Caudate nucleus (tissue), 63 donors: ENCODE measurements at places on chromosomes 4 and X.

GRCh38 chrX:69073241-69073640, 92.0 kb downstream of the PJA1 start:
- DNase-seq = no peak

DNA sequence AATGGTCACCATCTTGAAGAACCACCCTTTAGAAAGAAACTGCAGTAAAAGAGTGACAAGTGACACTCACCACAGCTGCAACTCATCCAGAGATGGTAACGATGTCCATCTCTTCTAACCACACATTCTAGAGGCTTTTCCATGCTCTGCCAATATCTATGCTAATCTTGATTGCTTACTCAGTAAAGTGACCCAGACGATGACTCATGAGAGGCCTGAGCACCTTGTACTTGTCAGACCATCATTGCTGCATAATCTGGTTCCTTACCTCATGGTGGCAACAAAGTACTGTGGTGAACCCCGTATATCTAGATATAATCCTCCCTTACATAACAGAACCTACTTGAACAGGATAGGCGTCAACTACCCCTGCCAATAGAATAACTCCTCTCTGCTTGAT, 75.6 kb downstream of the CCNG2 start:
- no peak for DNase-seq

DNA sequence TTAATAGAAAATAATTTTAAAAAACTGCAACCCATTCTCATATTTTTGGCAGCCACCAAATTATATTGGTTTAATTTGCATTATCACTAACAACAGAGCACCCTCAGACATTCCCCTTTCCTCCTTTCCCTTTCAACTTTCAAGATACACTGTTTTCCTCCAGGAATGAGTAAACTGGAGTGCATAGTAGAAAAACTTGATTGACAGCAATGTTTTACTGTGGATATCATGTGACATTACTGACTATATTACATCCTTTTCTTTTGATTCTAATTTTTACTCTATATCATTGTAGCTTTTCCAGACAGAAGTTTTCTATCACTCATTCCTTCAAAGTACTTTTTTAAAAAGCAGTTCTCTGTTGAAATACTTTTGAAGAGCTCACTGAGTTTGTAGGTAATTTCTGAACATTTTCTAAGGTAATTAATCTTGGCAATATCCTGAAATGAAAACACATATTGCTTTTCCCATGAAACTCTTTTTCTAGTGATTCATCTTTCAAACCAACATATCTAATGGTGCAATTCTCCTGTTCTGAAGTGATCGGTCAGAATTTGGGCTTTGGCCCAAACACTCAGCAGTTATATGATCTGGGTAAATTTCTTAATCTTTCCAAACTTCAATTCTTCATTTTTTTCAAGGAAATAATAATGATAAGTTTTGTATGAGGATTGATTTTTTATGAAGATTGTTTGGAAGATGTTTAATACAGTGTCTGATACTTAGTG, 920.4 kb upstream of the EPHA5 start:
- no peak for DNase-seq

DNA sequence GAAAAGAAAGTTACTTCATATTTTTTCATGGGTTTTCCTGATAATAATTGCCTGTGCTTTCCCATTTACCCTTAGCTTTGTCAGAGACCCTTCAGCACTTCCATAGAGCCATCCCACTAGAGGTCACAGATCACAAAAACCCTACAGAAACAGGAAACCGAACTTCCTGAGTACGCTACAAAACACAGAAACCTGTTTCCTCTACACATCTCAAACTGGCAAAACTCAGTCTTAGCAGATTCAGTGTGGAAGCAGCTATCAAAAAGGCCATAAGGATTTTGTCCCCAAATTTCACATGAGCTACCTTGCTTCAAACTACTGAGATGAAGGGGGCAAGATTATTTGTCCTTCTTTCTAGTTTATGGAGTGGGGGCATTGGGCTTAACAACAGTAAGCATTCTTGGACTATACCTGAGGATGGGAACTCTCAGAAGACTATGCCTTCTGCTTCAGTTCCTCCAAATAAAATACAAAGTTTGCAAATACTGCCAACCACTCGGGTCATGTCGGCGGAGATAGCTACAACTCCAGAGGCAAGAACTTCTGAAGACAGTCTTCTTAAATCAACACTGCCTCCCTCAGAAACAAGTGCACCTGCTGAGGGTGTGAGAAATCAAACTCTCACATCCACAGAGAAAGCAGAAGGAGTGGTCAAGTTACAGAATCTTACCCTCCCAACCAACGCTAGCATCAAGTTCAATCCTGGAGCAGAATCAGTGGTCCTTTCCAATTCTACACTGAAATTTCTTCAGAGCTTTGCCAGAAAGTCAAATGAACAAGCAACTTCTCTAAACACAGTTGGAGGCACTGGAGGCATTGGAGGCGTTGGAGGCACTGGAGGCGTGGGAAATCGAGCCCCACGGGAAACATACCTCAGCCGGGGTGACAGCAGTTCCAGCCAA, at the start of gene MMRN1:
MMRN1 (plus strand) TSS at position 206 of the 902 bp plus-strand sequence; CDS start at position 324, 118 bp downstream.
- no peak for DNase-seq

DNA sequence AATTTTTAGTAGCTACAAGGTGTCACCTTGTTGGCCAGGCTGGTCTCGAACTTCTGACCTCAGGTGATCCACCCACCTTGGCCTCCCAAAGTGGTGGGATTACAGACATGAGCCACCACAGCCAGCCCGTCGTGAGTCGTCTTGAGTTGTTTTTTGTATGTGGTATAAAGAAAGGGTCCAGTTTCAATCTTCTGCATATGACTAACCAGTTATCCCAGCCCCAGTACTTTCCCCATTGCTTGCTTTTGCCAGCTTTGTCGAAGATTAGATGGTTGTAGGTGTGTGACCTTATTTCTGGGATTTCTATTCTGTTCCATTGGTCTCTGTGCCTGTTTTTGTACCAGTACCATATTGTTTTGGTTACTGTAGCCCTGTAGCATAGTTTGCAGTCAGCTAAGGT, 105.9 kb downstream of the OR13H1 start:
- DNase-seq = no peak

DNA sequence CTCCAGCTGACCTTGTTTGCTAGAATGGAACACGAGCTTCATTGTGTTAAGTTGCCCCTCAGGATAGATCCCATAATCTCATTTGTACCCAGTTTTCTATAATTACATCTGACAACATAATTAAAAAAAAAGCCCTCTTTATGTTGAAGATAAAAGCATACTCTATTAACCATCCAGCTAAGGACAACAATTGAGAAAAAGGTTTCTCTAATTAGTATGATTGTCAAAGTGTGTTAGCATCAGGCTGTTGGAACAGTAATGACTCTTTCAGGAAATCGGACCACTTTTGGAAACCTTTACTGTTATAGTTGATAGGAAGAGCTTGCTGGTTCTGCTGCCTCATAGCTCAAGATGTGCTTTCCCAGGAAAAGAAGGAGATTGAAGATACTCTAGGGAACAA, 172.6 kb downstream of the FHIP1A start:
- no peak for DNase-seq

- peak; percentile 49 for DNase-seq
These were observed 7.2 kb downstream of the IRAK1 start for GRCh38 chrX:154012336-154012991.

DNA sequence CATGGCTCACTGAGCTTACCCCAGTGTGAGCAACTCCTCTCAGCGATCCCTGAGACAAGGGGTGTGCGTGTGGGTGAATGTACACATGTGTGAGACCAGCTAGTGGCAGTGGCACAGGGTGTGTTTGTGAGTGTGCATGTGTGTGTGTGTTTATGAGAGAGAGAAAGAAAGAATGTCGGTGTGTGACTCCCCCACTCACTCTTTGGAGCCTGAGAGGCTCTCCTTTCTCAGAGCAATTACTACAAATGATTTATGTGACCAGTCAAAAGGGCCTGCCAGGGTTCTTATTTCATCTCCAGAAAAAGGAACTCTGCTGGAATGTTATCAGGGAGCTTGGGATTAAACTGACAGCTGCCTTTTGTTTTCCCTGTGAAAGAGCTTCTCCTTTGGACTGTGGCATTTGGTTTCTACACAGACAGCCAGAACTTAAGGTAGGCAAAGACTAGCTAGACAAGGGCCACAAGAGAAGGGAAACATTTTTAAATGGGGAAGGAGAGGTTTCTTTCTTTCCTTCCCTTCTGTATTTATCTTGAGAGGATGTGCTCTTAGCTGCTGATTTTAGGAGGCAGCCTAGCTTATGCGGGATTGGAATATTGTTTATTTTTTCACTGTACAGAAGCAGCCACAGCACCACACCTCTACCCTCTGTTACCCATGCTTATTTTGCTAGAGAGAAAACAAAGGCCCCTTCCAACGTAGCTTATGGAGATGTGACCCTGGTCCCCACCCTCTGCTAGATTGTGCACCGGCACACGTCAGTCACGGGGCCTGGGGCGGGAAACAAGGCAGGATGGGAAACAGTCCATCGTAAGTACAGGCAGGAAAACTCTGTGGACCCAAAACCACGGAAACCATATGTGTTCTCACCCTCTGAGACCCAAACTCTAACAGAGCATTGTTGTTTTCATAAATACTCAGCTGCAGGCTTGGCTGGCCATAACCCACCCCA, 143.5 kb downstream of the MGST2 start:
- no peak for DNase-seq

DNA sequence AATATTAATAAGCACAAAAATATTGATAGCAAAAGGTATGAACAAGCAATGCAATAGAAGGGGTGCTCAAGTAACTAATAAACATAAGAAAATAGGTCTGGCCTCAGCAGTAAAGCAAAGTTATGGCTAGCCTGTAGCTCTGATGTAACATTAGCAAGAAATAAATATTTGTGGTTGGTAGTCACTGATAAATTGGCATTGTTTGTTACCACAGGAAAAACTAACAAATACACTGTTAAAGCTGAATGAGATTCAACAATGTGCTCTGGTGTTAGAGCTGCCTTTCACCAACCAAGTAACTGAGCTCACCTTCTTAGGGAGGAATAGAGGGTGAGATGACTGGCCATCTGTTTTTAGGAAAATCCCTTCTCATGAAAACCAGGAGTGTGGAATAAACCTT, 71.4 kb downstream of the AREG start:
- DNase-seq = no peak
